8988T (cell line): ENCODE measurements at places on chromosomes 16 and 17.

DNA sequence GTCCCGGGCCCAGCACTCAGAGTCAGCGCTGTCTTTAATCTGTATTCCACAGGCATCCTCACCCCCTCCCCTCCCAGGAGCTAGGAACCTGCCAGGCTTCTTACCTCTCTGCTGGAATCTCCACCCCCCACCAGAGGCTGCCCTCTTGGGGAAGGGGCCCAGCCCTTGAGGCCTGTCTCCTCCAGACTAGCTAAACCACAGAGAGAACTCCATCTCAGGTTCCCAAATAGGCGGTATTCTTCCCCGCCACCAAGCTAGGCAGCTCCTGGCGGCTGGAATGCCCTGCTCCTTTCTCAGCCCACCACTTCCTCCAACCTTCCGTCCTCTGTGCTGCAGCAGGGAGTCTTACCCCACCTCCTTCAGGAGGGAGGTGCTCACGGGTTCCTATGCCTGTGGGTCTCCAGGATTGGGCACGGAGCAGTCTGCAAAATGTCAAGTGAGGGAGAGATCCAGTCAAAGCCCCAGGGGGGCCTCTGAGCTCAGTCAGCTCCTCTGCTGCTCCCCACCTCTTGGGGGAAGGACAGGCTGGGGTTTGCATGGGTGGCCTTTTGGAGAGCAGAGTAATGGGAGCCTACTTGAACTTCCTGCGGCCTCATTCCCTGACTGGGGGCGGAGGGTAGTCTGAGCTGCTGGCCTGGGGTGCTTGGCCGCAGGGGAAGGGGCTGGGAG, 55.7 kb downstream of the SREBF1 start:
- DNase-seq: no peak

DNA sequence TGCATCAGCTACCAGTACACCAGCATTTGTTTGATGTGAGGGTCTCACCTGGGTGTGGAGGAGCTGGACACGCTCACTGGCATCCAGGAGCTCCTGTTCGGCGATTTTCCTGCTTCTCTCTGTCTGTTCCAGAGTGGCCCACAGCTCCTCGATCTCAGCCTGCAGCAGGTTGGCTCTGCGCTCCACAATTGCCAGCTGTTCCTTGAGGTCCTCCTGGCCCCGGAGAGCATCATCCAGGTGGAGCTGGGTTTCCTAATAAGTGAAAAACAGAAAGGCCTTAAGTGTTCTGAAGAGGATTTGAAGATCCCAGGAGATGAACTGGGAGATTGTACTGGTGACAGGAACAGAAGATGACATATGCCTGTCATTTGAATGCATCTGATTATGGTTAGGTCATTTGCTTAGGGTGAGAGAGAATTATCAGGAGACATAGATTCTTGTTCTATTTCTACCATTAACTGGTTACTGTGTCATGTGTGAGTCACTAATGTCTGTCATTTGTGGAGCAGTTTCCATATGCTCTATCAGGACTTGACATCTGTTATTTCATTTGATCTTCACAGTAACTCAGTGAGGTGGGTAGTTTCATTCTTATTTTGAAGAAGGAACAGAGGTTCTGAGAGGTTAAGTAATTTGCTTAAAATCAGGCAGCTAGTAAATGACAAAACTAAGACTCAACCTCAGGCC, 21.5 kb upstream of the MYH13 start:
- DNase-seq: no peak

DNA sequence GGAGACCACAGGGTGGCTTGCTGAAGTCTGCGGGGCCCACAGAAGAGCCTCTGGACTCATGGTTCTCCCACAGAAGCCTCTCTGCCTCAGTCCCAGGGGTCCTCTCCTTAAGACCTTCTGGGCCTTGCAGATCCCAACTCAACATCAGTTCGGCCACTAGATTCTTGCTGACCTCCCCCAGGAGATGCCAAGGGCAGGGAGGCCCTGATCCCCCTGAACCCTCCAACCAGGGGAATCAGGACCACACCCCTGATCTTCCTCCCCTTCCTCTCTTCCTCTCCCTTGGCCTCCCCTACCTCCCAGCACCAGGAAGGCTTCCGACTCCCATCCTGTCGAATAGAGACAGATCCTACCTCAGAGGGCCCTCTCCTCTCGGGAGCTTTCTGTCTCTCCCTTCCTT, 53.4 kb downstream of the NOS2 start:
- no peak for DNase-seq

GRCh38 chr17:31838636-31839225, 20.3 kb downstream of the COPRS start:
- no peak for DNase-seq

DNA sequence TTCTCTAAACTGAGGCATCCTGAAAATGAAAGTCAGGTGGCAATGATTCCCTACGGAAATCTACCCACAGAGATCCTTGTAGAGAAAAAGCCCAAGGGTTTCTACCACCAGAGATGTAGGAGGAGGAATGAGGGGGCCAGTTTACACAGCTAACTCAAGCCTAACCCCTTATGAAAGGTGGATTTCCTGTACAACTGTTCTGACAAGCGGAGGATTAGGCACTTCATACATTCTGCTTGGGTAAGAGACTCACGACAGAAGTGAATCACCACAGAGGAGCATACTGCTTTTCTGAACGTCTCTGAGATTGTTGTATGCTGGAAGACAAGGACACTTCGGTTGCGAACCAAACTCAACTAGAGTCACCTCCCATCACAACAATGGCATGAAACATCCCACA, 72.7 kb downstream of the SMG6 start:
- no peak for DNase-seq

GRCh38 chr16:69407702-69408323, 16.6 kb upstream of the CYB5B start:
- DNase-seq: no peak

GRCh38 chr16:27665881-27666280, 115.9 kb downstream of the KATNIP start:
- no peak for DNase-seq

DNA sequence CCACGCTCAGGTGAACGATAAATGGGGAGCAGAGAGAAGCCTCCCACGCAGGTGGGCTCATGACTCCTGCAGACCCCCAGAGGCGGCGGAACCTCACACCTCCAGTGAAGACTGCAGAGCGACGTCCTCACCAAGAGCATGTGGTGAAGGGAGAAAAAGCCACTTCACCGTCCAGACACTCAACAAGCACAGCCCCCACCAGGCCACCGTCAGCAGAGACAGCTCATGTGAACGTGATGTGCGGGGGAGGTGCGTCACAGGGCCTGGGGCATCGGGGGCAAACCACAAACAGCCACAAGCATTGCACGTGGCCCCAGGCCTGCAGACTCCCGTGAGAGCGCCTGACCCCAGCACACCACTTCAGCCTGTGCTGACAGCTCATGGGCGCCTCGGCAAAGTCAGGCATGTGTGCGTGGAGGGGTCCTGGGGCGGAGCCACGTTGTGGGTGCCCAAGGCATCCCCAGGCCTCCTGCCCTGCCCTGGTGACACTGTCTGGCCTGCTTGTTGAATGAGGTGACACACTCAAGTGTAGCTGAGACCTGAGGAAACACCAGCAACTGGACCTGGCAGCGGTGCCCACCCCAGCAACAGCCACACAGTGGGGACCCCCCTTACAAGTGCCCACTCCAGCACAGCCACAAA, 19.0 kb downstream of the LMF1 start:
- DNase-seq: no peak

GRCh38 chr17:72576289-72576759, 455.5 kb downstream of the SOX9 start:
- no peak for DNase-seq

- no peak for DNase-seq
Observed at GRCh38 chr17:9977180-9977575, 72.1 kb upstream of the RCVRN start.

DNA sequence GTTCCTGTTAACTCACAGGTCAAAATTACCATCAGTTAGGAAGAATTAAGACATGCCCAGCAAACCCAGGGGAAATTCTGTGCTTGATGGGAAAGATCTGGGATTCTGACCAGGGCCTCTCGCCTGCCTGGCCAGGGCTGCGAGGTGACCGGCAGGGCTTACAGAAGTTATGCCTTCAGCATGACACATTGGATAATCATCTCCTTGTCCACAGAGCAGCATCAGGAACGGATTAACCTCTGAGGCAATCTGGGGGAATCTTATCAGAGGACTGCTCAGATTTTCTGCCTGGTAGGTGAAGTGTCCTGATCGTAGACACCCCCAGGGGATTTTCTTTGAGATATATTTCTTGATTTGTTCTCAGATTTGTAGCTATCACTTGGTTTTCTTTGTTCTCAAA, 172.5 kb downstream of the HS3ST3A1 start:
- DNase-seq: no peak

DNA sequence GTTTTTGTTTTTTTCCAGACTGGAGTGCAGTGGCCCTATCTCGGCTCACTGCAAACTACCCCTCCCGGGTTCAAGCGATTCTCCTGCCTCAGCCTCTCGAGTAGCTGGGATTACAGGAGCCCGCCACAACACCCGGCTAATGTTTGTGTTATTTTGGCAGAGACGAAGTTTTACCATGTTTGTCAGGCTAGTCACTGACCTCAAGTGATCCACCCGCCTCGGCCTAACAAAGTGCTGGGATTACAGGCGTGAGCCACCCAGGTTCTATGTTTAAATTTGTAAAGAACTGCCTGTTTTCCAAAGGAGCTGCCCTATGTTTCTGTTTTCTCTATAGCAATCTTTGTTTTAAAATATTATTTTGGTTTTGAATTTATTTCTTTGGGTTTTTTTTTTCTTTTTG, 13.8 kb upstream of the C16orf87 start:
- no peak for DNase-seq
